ENCODE measurements at places on chromosomes 12 and 14.

- no peak for DNase-seq
These were observed 117.7 kb downstream of the PRKCH start for GRCh38 chr14:61438860-61439765.

- no peak for DNase-seq
These were observed 600.2 kb downstream of the TRHDE start for GRCh38 chr12:72872238-72872887.

- DNase-seq, result no peak
These were observed 209.7 kb downstream of the ATXN7L3B start for GRCh38 chr12:74747305-74747704.

GRCh38 chr12:59086126-59086525, 165.8 kb upstream of the LRIG3 start:
- DNase-seq, result no peak

GRCh38 chr14:66330916-66331315, 155.3 kb upstream of the CCDC196 start:
- no peak for DNase-seq

All from naive B cell (primary cell).